Naive thymus-derived CD8-positive, alpha-beta T cell (primary cell): ENCODE measurements at places on chromosomes 3 and 15. TPM values are rescaled to one million over a fixed set of nuclear protein-coding genes. Genes with fewer than 3 reads are reported as not detected.
A peak's percentile ranks its signal among the peaks of the same experiment; 100 is the strongest.

DNA sequence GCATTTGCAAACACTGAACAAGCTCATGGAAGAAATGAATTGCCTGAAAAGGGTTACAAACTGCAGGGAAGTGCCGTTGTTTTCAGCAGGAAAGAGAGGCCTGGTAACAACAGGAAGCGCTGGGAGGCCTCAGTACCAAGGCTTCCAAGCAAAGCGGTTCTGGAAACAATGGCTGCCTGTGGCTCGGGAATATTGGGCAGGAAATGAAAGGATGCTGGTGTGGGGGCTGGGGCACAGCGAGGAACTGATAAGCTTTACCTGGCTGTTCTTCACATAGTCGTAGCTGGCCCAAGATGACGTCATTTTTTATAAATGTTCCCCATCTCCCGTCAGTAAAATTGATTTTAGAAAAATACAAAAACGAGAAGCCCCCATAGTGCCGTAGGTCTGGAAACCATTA lies 55.9 kb downstream of the ARHGAP31 start:
- H3K27ac ChIP-seq, result no peak overlapping the region
- H3K4me3 ChIP-seq, result no peak overlapping the region

DNA sequence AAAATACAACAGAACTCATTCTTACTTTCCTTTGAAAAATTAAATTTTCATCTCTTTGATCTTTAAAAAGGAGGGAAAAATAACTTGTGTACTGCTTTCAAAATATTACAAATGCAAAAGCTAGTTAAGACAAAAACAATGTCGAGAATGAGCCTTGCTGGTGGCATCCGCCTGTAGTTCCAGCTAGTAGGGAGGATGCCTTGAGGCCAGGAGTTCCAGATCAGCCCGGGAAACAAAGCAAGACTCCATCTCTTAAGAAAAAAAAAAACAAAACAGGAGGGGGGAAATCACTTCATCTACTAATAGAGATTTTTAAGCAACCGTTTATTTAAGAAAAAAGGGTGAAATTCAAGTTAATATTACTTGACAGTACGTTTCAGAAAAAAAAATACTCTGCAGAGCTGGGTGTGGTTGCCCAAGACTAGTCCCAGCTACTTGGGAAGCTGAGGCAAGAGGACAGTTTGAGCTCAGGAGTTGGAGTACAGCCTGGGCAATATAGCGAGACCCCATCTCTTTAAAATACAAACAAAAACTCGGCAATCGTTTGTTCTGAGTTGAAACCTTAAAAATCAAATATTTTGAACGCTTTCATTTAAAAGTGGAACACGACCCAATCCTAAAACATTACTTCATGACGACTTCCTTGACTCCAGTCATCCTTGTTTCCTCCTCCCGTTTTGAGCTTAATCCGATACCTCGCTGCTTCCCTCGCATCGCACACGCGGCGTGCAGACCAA lies 1.2 kb downstream of the KPNA1 start:
- DNase-seq, result no peak
- no peaks in the 10 kb centered on the region for H3K27me3 ChIP-seq
- H3K36me3 ChIP-seq, result peaks cover 5% of the 10 kb centered on the region

GRCh38 chr15:80712956-80713355 lies 17.8 kb downstream of the ABHD17C start:
- no peak overlapping the region for H3K4me3 ChIP-seq
- no peaks in the 10 kb centered on the region for H3K4me1 ChIP-seq
- no peaks in the 10 kb centered on the region for H3K27me3 ChIP-seq
- H3K27ac ChIP-seq, result no peak overlapping the region

GRCh38 chr15:52281085-52282035 lies 14.2 kb downstream of the MYO5C start:
- no peak overlapping the region for H3K4me3 ChIP-seq
- no peaks in the 10 kb centered on the region for H3K4me1 ChIP-seq
- H3K36me3 ChIP-seq, result no peaks in the 10 kb centered on the region
- no peaks in the 10 kb centered on the region for H3K27me3 ChIP-seq
- no peak overlapping the region for H3K27ac ChIP-seq

GRCh38 chr3:64157150-64158035 lies 67.9 kb downstream of the PRICKLE2 start:
- H3K4me3 ChIP-seq, result no peak overlapping the region
- H3K27ac ChIP-seq, result no peak overlapping the region
- H3K36me3 ChIP-seq, result no peaks in the 10 kb centered on the region
- DNase-seq, result no peak

- no peak overlapping the region for H3K4me3 ChIP-seq
- H3K27ac ChIP-seq, result no peak overlapping the region
- DNase-seq, result no peak
- H3K27me3 ChIP-seq, result no peaks in the 10 kb centered on the region
Measured at GRCh38 chr3:88101142-88101541, 42.1 kb downstream of the ZNF654 start.

DNA sequence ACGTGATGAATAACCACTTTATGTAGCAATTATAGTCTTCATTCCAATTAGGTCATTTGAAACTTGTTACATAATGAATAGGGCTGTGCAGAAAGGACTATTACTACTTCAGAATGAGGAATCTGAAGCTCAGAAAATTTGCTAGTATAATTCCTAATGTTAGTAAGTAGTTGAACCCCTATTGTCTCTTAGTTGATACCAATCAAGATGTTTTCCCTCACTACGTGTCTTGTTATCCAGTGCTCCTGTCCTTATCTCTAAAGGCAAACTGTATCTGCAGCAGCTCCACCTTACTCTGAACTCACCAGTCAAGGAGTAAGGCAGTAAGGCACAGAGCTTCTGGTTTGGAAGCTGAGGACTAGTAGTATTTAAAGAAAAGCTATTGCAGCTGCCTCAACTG lies 32.0 kb downstream of the RAB11A start:
- peaks cover 5% of the 10 kb centered on the region for H3K36me3 ChIP-seq
- H3K27ac ChIP-seq, result no peak overlapping the region
- H3K27me3 ChIP-seq, result no peaks in the 10 kb centered on the region
- peaks cover 2% of the 10 kb centered on the region for H3K4me1 ChIP-seq
- no peak overlapping the region for H3K4me3 ChIP-seq

DNA sequence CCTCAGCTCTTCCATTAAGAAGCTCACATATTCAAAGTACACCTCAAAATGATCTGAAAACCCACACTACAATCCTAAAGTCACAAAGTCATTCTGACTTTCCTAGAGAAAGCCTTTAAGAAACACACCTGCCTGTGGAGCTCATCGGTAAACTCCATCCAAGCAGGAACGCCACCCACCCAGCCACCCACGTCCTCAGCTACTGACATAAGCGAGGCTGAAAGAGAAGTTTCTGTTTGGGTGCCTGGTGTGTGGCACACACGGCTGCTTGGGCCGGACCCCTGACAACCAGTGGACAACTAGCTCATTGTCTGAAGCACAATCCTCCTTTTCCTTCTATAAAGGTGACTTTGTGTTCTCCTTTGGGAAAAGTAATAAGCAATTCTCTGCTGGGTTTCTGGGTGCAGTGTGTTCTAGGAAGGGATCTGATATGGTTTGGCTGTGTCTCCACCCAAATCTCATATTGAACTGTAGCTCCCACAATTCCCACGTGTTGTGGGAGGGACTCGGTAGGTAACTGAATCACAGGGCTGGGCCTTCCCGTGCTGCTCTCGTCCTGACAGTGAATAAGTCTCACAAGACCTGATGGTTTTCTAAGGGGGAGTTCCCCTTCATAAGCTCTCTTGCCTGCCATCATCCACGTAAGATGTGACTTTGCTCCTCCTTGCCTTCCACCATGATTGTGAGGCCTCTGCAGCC lies 26.1 kb downstream of the FAM174B start:
- H3K27ac ChIP-seq, result no peak overlapping the region
- H3K36me3 ChIP-seq, result no peaks in the 10 kb centered on the region
- no peaks in the 10 kb centered on the region for H3K27me3 ChIP-seq

DNA sequence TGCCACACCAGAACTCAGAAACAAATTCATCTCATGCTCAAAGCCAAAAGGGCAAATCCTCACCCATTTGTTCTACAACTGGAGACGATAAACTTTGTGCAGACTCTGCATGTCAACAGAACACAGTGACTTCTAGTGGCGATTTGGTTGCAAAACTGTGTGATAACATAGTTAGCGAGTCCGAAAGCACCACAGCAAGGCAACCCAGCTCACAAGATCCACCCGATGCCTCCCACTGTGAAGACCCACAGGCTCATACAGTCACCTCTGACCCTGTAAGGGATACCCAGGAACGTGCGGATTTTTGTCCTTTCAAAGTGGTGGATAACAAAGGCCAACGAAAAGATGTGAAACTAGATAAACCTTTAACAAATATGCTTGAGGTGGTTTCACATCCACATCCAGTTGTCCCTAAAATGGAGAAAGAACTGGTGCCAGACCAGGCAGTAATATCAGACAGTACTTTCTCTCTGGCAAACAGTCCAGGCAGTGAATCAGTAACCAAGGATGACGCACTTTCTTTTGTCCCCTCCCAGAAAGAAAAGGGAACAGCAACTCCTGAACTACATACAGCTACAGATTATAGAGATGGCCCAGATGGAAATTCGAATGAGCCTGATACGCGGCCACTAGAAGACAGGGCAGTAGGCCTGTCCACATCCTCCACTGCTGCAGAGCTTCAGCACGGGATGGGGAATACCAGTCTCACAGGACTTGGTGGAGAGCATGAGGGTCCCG lies 199.7 kb downstream of the AKAP13 start:
- no peaks in the 10 kb centered on the region for H3K27me3 ChIP-seq
- peak overlapping the region; percentile 38 for H3K4me3 ChIP-seq
- H3K27ac ChIP-seq, result peak overlapping the region; percentile 93
- DNase-seq, result no peak
- H3K36me3 ChIP-seq, result peaks cover 70% of the 10 kb centered on the region

DNA sequence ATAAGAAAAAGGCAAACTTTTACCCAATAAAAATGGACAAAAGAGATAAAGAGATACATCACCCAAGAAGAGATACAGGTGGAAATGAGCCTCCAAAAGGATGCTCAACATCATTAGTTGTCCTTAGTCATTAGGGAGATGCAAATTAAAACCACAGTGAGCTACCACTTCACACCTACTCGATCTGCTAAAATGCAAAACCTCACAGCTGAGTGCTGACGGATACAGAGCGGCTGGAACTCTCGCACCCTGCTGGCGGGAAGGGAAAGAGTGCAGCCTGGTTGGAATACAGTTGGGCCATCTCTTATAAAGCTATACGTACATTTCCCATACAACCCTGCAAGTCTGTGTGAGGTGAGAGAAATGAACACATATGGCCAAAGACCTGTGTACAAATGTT lies 78.5 kb upstream of the PRR20G start:
- H3K36me3 ChIP-seq, result no peaks in the 10 kb centered on the region
- no peak for DNase-seq
- H3K27me3 ChIP-seq, result peaks cover 32% of the 10 kb centered on the region
- H3K4me1 ChIP-seq, result no peaks in the 10 kb centered on the region

DNA sequence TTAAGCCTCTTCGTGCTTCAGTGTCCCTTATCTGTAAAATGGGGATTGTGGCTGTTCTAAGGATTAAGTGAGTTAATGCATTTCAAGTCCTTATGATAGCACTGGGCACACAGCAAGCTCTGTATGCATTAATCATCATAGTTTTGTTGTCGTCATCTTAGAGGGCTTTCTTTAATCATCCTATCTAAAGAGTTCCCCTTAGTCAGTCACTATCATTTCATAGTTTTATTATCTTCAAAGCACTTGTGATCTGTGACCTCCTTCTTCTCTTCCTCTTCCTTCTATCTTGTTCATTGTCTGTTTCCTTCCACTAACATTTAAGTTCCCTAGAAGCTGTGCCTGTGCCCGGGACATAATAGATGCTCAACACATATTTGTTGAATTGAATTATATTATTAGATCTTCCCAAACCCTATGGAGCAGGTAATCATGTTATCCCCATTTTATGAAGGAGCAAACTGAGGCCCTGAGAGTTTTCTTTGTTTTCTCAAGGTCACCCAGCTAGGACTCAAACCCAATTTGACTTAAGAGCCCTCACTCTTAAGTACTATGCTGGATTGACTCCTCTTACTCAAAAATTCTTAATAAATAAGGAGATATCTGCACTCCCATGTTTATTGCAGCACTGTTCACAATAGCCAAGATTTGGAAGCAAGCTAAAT lies 24.1 kb downstream of the DUOX2 start:
- H3K27ac ChIP-seq, result no peak overlapping the region
- peaks cover 25% of the 10 kb centered on the region for H3K27me3 ChIP-seq
- DNase-seq, result no peak
- no peaks in the 10 kb centered on the region for H3K4me1 ChIP-seq
- no peak overlapping the region for H3K4me3 ChIP-seq

GRCh38 chr3:141949399-141949798 lies 73.0 kb downstream of the ATP1B3 start:
- no peaks in the 10 kb centered on the region for H3K27me3 ChIP-seq
- DNase-seq, result no peak
- H3K27ac ChIP-seq, result no peak overlapping the region

DNA sequence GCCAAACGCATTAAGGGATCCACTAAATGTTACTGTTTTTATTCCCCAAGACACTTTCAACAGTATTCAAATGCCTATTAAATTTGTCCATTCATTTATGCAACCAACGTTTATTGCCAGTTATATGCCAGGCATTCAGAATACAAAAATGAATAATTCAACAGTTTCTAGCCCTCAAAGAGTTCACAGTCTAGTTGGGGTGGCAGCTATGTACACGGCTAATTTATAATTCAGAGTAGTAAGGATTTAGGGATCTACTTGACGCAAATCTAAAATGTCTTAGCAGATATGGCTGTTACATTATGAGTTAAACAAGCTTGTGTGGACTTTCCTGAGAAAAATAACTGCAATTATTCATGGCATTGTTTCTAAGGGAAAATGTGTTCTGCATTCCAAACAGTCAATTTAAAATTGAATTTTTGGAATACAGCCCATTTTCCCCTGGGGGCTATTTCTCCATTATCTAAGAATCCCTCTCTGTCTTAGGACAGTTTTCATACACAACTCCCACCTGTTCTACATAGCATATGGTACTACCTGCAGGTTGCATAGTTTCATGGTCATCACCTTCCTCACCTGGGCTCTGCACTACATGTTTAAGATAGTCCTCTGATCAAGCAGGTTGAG lies 11.5 kb upstream of the MSL2 start:
- no peak overlapping the region for H3K4me3 ChIP-seq
- no peak for DNase-seq
- H3K27me3 ChIP-seq, result peaks cover 13% of the 10 kb centered on the region
- no peaks in the 10 kb centered on the region for H3K4me1 ChIP-seq
- H3K27ac ChIP-seq, result no peak overlapping the region

REC114 gene
- polyA plus RNA-seq, result 0.32 TPM

TNNC1 gene
- 0.60 TPM for polyA plus RNA-seq

CXCR6 gene
- polyA plus RNA-seq, result 0.80 TPM

PLSCR5 gene
- not detected for polyA plus RNA-seq

MYO5C gene
- 0.51 TPM for polyA plus RNA-seq

CPN2 gene
- polyA plus RNA-seq, result not detected

ABI3BP gene
- not detected for polyA plus RNA-seq

CX3CR1 gene
- polyA plus RNA-seq, result 2.8 TPM

C3orf85 gene
- not detected for polyA plus RNA-seq
